ENCODE measurements at places on chromosomes 5 and 9.

- DNase-seq, result peak; percentile 88
Observed at GRCh38 chr5:111584651-111585050, 72.3 kb upstream of the STARD4 start.

DNA sequence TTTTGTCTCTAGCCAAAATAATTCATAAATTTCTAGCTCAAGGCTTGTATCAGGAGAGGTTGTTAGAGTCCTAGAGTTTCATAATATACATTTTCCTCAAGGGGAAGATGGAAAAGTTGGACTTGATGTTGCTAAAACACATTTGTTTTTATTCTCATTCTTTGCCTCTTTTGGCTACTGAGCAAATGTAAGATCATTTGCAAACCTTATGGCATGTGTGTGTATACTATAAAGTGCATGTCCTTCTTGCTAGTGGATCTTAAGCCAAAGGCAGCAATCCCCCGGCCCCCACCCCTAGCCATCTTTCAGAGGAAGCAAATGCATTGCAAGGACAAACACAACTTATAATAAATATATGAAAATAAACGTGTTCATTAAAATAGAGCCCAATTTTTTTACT, 43.0 kb downstream of the ADAMTSL1 start:
- no peak for DNase-seq

DNA sequence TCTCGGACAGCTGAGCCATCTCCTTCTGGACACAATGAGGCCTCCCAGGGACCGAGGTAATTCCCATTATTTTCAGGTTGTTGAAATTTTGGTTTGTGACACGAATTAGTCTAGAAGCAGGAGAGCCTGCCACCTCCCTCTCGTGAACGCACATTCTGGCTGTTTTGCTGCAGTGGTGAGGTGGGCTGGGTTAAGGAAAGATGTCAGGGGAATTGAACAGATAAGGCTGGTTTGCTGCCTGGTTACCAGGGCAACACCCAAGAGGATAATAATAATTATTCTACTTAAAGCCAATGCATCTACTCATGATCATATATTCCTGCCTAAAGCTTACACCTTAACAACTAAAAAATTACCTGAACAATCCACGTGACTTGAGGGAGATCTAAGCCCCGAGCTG, 38.1 kb downstream of the DDX31 start:
- no peak for DNase-seq

DNA sequence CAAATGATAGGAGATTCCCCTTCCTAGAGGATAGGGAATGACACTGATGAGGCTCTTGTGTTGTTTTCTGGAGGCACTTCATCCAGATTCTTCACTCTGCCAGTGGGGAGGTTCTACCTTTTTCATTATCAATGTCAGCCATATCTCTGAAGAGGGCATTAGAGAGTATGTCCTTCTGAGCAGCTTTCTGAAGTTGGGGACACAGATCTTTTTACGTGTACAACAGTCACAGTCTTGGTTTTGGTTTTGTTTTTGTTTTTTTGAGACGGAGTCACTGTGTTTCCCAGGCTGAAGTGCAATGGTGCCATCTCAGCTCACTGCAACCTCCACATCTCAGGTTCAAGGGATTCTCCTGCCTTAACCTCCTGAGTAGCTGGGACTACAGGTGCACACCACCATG, 22.6 kb downstream of the CENPH start:
- no peak for DNase-seq

- no peak for DNase-seq
Observed at GRCh38 chr9:91315191-91315590, 46.5 kb downstream of the AUH start.

DNA sequence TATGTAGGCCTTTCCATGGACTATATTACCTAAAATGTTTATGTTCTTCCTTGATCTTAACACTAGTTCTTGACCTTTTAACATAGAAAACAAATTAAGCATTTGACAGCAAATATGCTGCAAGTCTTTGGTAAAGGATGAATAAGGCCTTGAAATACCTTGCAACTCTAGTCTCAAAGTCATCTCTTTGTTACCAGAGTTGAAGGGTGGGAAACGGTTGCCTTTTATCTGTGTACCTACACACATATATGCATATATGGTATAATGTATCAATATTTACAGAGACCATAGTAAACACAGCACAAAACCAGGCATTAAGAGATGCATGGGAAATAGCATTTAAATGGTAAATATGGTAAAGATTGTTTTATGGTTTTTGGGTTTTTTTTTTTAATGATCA, 16.5 kb downstream of the KIF2A start:
- no peak for DNase-seq

DNA sequence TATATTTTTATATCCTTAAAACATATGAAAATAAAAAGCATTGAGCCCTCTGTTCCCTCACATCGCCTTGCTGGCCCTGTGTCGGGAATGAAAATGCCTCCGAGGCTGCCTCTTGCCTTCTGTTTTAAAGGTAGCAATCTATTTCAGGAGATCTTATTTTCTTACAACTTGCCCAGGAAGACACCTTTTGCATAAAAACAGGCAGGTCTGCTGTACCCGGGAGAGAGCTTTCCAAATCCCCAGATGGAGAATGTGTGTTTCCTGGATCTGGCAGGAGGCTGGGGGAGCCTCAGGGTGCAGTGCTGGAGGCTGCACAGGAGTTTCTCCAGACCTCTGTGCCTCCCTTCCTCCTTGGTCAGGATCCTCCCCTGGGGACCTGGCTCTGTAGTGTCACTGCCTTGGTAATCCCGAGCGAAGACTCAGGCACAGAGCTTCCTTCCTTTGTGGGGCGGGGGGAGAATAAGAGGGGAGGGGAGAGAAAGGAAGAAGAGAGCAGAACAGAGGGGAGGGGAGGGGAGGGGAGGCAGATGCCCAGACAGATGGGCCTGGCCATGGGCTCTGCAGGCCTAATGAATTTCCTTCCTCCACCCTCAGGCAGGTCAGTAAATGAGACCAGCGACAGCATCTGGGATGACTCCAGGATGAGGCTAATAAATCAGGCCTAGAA, 104.0 kb upstream of the BOD1 start:
- no peak for DNase-seq

DNA sequence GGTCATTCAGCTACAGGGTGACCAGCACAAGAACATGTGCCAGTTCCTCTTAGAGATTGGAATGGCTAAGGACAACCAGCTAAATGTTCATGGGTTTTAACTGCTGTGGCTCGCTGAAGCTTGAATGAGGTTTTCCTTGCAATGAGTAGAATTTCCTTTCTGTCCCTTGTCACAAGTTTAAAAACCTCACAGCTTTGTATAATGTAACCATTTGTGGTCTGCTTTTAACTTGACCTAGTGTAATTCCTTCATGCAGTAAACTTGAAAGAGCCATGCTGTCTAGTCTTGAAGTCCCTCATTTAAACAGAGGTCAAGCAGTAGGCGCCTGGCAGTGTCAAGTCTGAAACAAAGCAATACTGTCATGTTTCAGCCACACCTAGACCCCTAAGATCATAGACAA, 181.3 kb upstream of the DMRT1 start:
- DNase-seq, result no peak

DNA sequence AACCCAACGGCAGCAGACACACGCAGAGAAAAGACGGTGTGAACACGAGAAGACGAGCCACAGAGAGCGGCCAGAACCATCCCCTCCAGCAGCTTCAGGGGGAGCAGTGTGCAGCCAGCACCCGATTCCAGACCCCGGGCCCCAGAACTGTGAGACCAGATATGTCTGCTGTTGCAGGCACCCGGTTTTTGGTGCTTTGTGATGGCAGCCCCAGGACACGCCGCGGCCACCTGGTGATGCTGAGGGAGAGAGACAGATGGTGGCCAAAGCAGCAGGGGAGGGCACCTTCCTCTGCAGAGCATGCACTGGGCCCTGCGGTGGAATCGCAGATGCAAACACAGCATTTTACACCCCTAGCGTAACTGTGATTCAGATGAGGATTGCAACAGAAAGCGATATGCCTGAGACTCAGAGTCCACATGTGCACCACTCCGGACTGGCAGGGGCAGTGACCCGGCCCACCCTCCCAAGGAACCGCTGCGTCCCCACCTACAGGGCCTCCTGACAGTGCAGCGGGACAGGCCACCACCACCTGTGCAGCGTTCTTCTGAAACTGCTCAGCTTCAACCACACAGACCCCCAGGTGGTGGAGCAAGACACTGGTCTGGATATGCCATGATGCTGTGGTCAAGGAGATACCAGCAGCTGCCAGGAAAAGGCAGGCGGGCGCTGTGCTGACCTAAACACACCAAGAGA, 24.0 kb downstream of the ZDHHC11B start:
- DNase-seq, result no peak

DNA sequence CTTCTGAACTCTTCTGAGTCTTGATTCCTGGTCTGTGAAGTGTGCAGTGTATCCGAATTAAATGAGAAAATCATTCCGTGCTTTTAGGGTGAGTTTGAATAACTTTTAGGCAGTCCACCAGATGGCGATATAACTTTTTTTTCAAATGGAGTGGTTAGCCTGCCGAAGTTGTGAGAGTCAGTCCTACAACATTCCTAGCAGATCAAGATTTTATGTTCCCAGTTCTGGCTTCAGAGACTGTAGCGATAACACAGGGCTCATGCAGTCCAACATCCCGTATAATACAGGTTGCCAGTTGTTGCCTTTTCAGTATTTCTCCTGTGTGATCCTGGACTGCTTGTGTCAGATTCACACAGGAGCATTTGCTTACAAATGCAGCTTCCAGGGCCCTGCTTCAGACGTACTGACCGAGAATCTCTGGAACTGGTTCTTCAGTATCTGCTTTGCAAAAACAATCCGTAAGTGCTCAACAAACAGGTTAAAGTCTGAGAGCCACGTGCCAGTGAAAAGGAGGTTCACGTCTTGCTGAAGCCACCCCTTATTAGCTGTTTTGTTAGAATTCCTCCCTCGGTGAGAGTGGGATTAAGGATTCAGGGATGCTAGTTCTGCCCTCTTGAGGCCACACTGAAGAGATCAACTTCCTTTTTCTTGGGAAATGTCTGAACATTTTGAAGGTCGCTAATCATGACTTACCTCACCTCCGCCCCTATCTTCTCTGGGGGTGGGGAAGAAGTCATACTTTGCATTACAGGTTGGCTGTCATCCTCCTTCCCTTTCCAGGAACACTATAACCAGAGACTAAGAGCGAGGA, 22.8 kb downstream of the SMIM3 start:
- peak; percentile 75 for DNase-seq

DNA sequence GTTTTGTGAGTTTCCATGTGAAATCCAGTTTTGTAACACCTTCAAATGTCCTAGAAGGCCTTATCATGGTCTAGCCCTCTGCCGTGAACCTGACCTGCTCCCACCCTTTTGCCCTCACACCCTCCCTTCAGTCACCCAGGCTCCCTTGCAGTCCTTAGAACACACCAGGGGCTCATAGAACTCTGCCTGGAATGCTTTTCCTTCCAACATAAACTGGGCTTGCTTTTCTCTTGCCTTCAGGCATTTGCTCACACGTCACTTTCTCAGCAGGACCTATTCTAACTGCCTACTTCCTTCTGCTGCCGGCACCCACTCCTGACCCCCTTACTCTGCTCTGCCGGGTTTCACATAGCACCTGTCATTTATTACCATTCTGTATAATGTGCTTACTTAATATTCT, 111.9 kb downstream of the PDE8B start:
- no peak for DNase-seq

GRCh38 chr9:120928483-120929228, 2.1 kb upstream of the TRAF1 start:
- peak; percentile 50 for DNase-seq

- no peak for DNase-seq
Observed at GRCh38 chr5:16595881-16596580, 20.8 kb downstream of the RETREG1 start.

DNA sequence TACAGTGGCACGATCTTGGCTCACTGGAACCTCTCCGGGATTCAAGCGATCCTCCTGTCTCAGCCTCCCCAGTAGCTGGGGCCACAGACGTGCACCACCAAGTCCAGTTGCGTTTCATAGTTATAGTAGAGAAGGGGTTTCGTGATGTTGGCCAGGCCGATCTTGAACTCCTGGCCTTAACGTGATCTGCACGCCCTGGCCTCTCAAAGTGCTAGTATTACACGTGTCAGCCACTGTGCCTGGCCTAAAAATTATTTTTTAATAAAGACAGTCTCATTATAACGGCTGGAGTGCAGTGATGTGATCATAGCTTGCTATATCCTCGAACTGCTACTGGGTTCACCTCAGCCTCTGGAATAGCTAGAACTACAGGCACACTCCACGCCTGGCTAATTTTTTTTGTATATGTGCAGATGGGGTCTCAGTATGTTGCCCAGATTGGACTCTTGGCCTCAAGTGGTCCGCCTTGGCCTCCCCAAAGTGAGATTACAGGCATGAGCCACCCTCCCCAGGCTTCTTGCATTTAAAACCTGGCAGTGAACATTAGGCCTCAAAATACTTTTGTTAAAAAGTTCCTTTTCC, 4.4 kb downstream of the NPM1 start:
- no peak for DNase-seq

- no peak for DNase-seq
Observed at GRCh38 chr9:106947106-106947900, 84.3 kb downstream of the ZNF462 start.

GRCh38 chr5:175853573-175854230, 17.7 kb upstream of the CPLX2 start:
- DNase-seq, result no peak

DNA sequence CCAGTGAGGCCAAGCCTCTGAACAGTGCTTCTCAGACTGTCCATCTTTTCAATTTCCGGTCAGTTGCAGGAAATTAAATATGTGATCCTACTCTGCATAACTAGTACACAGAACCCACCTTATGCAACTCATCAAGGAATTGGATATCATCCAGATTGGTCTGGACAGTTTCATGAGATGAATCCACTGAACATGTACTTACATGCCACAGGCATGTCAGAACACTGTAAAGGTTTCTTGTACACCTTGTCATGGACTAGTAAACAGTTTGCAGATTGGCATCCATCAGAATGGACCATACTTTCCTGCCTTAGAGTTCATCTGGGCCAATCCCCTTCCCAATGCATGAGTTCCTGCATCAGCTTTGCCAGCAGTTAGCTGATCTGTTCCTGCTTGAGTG, 30.4 kb downstream of the GARNL3 start:
- no peak for DNase-seq

GRCh38 chr5:18712936-18713485, 1078.8 kb downstream of the TAF11L14 start:
- DNase-seq, result no peak

DNA sequence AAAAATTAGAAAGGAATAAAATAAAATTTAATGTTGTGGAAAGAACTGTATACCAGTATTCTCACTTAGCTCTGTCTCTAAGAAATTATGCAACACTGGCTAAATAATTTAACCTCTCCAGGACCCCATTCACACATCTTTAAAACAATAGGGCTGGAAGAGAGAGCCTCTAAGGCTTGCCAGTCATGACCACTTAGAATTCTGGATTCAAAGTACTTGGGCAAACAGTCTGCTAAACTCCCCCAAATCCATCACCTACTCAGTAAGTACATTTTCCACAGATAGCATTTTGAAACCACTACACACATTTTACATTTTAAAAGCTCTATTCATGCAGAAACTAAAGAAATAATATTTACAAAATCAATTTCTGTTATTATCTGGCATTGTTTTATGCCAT, 291.7 kb downstream of the TMEM167A start:
- DNase-seq, result no peak
